ENCODE measurements at places on chromosomes 12 and 14. TPM values are rescaled to one million over a fixed set of nuclear protein-coding genes. Genes with fewer than 3 reads are reported as not detected.

The LRRC43 gene
- total RNA-seq = 12.9 TPM

DNA sequence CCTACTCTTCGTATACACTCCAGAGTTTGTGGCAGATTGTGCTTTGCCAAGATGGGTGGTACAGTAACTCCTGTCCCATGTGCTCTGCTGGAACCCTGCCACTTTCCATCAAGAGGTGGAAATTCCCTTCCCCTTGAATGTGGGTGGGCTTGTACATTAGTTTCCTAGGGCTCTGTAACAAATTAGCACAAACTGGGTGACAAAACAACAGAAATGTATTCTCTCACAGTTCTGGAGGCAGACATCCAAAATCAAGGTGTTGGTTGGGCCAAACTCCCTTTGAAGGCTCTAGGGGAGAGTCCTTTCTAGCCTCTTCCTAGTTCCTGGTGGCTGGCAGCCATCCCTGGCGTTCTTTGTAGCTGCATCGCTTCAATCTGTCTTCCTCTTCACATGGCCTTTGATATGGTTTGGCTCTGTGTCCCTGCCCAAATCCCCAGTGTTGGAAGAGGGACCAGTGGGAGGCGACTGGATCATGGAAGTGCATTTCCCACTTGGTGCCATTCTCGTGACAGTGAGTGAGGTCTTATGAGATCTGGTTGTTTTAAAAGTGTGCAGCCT is 117.5 kb downstream of the VRK1 start:
- no peak for DNase-seq

The CCDC197 gene
- not detected for total RNA-seq

- DNase-seq = no peak
Observed at GRCh38 chr12:65778258-65779090, 45.8 kb upstream of the HMGA2 start.

The NPFF gene
- total RNA-seq = not detected
